RKO (cell line): ENCODE measurements at places on chromosomes 16 and 17.

DNA sequence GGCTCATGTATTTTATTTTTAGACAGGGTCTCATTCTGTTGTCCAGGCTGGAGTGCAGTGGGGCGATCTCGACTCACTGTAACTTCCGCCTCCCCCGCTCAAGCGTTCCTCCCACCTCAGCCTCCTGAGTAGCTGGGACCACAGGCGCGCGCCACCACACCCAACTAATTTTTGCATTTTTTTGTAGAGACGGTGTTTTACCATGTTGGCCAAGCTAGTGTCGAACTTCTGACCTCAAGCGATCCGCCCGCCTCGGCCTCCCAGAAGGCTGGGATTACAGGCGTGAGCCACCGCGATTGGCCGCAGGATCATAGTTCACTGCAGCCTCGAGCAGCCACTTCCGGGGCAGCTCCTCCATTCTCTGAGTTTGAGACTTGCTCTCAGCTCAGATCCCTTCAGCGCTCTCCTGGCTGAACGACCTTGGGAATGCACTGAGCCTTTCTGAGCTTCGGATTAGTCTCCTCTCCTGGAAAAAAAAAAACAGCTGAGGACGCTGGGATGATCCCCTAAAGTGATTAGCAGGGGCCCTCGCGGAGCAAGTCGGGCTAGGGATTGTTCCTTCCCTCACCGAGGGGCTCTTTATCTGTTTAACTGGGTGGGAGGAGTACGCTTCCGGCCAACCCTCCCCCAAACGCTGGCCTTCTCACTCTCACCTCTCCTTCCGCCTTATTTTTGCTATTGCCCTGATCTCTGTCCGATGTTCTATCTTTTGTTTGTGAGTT, 1.1 kb upstream of the PKMYT1 start:
- DNase-seq = no peak

- DNase-seq = no peak
These were observed 1469.8 kb downstream of the CDH11 start for GRCh38 chr16:63652091-63652490.

GRCh38 chr16:23539984-23540816, 16.9 kb downstream of the EARS2 start:
- DNase-seq = no peak

DNA sequence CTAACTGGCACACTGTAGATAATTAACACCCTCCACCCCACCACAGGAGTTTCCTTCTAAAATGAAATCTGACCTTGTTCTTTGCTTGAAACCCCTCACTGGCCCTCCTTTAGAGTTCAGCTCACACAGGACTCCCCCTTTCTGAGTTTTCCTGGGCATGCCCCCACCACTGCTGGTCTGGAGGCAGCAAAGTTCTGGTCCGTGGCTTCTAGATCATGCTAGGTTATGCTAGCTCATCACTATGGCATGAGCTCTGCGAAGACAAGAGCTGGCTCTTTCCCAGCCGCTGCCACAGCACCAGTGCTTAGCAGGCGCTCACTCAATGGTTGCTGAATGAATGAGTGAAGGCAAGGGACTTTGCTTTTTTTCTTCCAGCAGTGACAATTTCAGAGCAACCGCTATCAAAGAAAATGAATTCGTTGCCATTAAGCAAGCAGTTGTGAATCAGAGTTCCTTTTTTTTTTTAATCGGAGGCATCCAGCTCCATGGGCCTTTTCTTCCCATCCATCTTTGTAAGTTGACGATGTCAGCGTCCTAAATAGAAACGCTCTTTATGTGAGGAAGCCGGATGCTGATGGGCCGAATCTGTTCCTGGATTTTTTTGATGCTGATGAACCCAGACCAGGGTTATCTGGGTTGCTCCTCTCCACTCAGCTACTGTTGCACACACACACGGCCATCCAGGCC, 80.8 kb upstream of the NOL11 start:
- DNase-seq = no peak

DNA sequence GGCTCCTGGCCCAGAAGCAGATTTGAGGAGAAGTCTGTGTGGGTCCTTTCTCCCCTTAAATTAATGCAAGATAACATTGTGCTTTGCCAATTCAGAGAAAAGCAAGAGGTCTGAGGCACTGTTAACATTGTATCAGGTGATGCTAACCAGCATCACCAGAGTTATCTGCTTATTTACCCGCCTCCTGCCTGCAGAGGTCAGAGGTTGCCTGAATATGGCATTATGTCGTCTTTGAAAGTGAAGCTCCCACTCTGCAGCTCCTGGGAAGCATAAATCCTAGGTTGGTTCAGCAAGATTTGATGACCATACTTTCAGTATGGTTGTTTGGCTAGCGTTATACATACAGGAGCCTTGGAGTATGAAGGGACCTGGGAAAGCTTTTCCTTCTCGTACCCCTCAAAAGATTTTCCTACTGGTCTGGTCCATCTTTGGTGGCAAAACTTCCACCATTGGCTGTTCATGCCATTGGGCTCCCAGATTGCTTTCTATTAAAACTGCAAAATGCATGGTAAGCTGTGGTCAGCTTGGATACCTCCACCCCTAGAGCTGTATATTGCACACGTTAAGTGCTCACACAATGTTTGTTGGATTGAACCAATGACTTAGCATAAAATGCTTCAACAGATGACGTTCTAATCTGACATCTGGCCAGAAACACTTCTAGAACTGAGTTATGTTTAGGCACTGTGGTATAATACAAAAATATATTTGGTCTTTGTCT, 24.1 kb downstream of the CHD9 start:
- no peak for DNase-seq

- DNase-seq = no peak
These were observed 1.0 kb upstream of the CSNK2A2 start for GRCh38 chr16:58198803-58199411.

- no peak for DNase-seq
These were observed 20.1 kb downstream of the CIITA start for GRCh38 chr16:10897134-10897533.

GRCh38 chr16:3458278-3458851, 14.9 kb downstream of the NAA60 start:
- peak; percentile 40 for DNase-seq
